ENCODE measurements at places on chromosomes 2 and 18.

DNA sequence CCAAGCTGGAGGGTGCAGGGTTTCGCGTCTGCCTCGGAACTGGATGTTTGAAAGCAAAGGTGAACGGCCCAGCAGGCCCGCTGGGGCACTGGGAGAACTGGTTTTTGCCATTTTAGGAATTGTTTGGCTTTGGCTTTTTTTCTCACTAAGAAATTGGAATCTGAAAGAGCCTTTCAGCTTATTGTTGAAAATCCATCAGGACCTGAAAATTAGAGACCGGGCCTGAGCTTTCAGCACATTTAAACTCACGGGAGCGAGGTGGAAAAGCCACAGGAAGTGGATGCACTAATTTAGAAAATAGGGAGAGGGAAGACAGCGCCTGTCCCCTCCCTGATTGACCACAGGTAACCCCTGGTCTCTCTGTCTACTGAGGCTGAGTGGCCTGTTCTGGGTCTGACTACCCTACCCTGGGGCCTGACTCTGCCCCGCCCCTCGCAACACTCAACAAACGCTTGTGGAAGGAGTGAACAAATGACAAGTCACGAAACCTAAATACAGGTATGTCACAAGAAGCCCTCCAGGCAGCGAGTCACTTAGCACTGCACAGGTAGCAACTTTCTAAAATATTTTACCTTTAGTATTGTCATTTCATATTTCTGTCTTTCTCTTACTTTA is 100.3 kb upstream of the MBOAT2 start:
- DNase-seq: no peak

- DNase-seq: no peak
Measured at GRCh38 chr18:2984091-2984490, 28.9 kb downstream of the LPIN2 start.

DNA sequence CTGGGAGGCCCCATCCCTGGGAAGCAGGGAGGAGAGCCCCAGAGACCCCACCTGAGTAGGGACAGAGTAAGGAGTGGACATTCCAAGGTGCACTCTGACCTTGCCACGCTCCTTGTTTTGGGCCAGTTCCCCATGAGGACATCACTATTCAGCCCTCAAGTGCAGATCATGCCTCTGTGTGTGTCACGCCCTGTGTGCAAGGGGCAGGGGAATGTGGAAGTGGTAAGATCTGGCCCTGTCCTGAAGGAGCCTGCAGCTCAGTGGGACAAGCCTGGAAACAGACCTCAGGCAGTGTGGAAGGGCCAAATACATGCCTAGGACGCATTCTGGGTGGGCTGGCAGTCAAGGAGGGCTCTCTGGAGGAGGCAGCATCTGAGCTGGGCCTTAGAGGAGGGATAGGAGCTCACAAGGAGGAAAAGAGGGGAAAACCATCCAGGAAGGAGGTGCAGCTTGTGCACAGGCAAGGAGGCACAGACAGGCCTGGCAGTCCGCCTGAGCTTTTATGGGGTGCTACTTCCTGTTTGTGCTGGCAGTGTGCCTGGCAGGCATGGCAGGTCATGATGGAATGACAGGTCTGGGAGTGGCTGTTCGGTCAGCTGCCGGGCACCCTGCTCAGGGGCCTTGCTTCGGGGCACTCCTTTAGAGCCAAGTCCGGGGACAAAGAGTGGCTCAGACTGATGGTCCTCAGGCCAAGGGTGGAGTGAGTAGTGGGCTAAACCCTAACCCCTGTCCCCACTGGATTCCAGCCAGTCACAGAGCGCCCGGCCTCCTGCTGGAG is 3.3 kb downstream of the KLHL30 start:
- peak; percentile 37 for DNase-seq

- DNase-seq: no peak
Measured at GRCh38 chr2:46404181-46404759, 75.1 kb upstream of the TMEM247 start.

GRCh38 chr2:73984203-73984921 is at the start of gene TET3:
TSS of gene TET3 (plus strand) at chr2:73984910. CDS start at chr2:73986404, 1,494 bp downstream.
- DNase-seq: no peak
